D341Med (cell line): ENCODE measurements at places on chromosomes 2 and 18.

GRCh38 chr2:226742347-226742746 is 57.3 kb downstream of the IRS1 start:
- no peak for DNase-seq

DNA sequence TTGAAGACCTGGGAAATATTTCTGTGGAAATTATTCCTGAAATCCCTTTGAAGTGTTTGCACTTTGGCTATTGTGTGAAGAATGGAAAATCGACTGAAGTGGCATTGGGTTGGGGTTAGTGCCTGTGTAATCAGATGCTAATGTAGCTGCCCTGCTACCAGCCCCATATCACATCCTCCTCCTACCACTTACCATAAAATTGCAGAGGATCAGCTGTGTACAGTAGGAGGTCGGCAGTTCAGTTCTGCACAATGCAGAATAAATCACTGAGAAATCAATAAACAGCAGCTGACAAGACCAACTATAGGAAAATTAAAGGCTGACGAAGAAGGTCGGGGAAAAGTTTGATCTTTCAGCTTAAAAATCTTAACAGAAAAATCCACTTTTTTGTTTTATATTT is 440.9 kb downstream of the PTPRM start:
- DNase-seq = no peak

- peak; percentile 41 for DNase-seq
These were observed 698 bp upstream of the TMEM237 start for GRCh38 chr2:201644001-201644400.

DNA sequence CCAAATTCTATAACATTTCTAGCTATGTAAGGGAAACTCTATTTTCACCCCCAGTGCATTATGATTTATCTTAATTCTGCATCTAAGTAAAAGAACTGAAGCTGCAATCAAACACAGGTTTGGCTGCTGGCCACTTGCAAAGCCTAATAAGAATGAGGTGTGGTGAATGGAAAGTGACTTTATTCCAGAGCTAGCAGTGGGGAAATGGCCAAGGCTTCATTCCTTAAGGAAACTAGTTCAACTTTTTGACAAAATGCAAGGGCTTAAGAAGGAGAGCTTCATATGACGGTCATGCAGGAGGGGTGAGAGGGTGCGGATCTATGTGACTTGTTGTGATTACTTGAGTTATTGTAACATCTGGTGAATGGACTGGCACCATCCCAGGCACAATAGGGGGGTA is 1802.0 kb downstream of the SUCLG1 start:
- no peak for DNase-seq

DNA sequence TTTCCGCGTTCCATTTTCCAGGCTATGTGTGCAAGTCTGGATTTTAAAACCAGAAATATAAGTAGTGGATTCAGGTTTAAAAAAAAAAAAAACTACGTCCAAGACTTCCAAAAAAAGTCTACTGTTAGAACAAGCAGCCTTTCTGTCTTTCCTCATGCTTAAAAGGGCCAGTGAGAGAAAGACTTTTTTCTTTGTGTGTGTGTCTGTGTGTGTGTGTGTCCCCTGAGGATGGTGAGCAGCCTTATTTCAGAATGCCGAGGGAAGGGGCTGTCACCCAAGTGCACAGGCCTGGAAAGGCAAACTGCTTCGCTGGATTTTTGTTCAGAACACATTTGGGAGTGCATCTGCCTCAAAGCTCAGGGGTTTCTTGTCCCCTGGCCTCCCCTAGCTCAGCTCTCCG is 98.8 kb downstream of the ZBTB7C start:
- DNase-seq = no peak

DNA sequence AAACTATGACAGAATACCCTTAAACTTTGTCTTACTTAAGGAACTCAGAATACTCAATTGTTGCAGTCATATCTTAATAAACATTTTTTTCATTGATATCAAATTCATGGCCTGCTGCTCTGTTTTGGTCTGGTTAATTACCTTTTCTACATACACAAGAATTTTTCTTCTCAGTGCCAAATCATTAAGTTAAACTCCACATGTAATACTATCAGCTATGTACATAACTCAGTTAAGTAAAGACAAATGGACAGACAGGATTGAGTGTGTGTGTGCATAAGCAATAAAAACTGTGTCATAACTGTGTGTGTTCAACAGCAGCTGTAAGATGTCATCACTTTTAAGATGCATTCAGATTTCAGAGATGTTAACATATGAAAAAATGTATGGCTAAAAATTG is 34.4 kb downstream of the VRK2 start:
- no peak for DNase-seq

GRCh38 chr2:119517433-119517832 is 6.8 kb downstream of the SCTR start:
- peak; percentile 70 for DNase-seq

DNA sequence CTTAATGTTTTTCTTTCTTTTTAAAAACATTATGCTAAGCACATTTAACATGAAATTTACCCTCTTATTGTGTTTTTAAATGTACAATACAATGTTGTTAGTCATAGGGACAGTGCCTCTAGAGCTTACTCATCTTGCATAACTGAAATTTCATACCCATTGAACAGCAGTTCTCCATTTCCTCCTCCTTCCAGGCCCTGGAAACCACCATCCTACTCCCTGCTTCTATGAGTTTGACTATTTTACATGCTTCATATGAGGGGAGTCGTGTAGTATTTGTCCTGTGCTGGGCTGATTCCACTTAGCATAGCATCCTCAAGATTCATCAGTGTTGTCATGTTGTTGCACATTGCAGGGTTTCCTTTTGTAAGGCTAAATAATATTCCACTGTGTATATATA is 92.6 kb downstream of the SPATS2L start:
- no peak for DNase-seq

- no peak for DNase-seq
These were observed 114.8 kb downstream of the ZNF516 start for GRCh38 chr18:76380127-76380729.

GRCh38 chr2:112074506-112074905 is 19.4 kb downstream of the TMEM87B start:
- DNase-seq = no peak

- DNase-seq = no peak
These were observed 489.6 kb downstream of the SLC4A3 start for GRCh38 chr2:220117025-220117424.

- no peak for DNase-seq
These were observed 226.7 kb downstream of the ARHGAP15 start for GRCh38 chr2:143355870-143356269.

DNA sequence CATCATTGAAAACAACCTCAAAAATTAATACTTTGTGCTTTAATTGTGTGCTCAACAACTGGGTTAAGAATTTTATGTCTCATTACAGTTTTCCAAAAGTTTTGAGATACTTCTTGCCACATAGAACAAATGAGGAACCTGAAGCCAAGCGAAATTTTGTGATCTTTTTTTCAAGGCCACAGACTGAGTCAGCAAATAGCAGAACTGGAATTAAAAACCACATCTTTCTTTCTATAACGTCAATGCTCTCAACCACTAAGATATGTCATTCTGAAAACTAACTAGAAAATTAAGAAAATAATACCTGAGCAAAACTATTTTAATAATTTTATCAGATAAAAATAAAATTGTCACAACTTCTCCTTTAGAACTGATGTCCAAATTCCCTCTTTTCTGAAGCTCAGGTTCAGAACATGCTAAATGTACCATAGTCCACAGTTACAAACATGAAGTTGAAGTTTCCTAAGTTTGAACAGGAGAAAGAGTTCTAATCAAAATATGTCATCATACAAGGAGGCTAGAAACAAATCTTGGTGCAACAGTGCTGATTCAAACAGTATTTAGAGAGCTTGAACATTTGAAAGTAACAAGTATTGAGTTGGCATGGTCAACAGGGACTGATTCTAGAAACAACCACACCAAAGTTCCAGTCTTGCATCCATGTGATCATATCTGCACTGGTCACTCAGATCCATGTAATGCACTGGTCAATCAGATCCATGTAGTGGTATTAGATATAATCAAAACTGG is 27.6 kb upstream of the CALCRL start:
- no peak for DNase-seq

- no peak for DNase-seq
These were observed 876 bp upstream of the CYP27A1 start for GRCh38 chr2:218780851-218781690.

DNA sequence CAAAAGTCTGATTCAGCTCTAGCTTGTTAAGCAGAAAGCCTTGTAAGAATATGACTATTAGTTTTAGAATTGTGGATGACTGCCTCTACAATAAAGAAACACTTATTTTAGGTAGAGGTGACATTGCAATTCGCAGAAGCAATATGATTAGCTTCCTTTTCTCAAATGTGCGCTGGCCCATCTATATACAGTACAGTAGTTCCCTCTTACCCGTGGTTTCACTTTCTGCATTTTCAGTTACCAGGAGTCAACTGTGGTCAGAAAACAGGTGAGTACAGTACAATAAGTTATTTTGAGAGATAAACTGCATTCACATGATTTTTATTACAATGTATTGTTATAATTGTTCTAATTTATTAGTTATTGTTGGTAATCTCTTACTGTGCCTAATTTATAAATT is 405.1 kb downstream of the GPD2 start:
- no peak for DNase-seq

DNA sequence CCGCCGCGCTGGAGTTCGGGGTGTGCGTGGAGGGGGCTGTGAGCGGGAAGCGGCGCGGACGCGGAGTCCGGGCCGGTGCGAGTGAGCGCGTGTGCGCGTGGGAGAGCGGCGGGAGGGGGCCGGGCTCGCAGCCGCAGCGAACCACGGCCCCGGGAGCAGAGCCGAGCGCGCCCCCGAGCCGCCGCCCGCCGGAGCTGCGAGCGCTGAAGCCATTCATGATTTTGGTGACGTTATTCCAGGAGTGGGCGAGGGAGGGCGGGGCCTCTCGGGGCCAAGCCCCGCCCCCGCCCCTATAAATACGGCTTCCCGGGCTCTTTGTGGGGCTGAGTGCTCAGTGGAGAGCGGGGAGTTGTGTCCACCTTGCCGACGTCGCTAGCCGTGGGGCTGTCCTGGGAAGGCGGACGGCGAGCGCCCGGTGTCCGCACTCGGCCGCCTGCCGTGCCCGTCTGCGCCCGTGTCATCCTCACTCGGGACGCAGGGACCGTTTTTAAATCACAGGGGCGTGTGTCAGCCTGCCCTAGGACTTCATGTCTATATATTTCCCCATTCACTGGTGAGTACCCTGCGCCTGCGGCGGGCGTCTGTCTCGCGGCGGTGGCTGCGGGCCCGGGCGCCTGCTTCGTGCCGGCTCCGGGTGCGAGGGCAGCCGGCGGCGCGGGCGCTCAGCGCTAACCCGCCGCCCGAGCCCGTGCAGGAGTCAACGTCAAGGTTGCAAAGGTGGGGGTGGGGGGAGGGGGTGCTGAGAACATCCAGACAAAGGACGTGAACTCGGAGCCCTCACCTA is at the start of gene LBH:
LBH (plus strand) TSS at position 323 of the 784 bp plus-strand sequence; CDS start at position 528, 205 bp downstream.
- DNase-seq = peak; percentile 86

DNA sequence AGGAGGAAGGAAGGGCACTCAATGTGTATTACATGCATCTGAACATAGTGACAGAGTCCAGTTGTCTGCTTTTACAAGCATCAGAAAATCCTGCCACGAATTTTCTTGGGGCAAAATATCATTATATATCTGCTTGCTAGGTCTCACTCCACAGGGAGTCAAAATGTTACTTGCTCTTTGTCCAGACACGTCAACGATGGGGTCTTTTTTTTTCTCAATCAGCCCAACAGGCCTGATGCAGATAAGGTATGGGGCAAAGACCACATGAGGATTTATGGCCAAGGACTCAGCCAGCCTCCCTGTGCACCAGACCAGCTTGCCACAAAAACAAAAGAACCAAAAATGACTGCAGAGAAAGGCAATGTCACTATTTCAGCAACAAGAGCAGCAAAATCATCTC is 323.4 kb upstream of the PKDCC start:
- no peak for DNase-seq

GRCh38 chr2:54927085-54927750 is 123.0 kb downstream of the RTN4 start:
- DNase-seq = no peak

DNA sequence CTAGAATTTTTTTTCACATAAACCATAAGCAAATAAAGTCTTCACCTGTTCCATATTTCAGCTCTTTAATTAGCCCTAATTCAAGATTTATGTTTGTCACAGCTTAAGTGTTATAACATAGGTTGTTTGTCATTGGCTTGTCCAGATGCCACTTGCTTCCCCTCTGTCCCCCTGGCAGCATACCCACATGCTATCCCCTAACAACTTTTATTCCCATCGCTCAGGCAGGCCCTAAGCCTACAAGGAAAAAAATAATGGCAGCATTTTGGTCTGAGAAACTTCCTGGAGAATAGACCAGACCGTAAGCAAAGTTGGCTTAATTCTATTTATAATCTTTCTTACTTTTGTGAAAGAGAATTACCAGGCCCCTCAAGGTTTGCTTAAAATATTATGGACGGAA is 173.9 kb downstream of the DNAH6 start:
- DNase-seq = no peak

- no peak for DNase-seq
These were observed 434.2 kb downstream of the MEIS1 start for GRCh38 chr2:66869076-66869475.
